ENCODE measurements at places on chromosomes 2 and 18.

GRCh38 chr2:23601301-23601965, 216.5 kb downstream of the KLHL29 start:
- no peak for DNase-seq

- no peak for DNase-seq
These were observed 104.9 kb downstream of the C2orf74 start for GRCh38 chr2:61266632-61267505.

GRCh38 chr2:54454548-54455130, 1.5 kb upstream of the SPTBN1 start:
- DNase-seq = no peak

DNA sequence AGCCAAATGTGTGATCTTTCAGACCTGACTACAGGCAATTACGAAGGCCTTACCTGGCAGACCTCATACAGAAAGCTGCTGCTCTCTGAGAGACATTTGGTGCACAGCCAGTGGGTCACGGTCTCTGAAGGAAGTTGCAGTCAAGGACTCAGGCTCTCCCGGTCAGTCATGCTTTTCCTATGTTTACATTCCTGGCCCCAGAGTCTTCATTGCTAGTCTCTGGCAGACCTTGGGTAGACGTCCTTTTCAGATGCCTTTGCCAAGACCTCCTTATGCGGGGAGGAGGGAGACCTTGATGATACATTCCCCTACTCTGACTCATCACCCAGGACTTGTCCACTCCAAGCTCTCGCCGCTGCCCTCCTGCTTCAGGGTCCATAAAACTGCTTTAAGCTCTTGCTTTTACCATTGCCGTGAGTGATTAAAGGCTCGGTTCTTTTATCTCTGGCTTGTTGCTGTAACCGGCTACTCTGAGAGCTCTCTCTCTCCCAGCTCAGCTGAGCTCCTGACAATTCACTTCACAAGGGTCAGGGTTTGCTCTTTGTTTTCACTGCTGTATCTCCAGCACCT, 62.0 kb upstream of the SLC35F5 start:
- DNase-seq = no peak

DNA sequence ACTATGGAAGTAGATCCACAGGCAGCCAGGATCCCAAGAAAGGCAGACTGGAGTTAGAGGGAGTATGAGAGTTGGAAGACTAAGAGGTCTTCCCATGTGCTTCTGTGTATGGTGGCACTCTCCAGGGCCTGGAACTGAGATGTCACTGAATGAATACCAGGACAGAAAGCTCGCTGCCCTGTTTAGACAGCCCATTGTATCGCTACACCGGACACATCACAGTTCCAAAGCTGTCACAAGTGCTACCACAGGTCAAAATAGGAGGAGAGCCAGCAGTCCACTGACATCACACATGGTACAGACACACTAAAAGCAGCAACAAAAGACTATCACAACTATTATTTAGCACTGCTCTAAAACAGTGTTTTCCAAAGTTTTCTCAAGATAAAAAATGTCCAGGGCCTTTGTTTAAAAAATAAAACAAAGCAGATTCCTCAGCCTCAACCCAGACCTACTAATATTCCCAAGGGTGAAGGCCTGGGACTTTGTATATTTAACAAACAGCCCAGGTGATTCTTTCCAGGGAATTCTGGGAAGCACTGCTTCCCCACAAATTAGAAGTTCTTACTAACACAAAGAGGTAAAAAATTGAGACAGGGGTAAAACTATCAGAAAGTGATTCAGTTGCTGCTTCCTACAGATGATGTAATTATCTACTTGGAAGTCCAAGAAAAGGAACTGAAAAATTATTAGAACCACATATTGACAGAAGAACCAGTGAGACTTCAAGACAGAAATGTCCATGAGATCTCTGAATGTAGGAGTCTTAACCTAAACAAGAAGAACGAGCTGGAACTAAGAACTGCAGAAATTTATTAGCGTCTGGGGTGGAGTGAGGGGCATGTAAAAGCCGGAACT, 116.0 kb downstream of the DTNB start:
- no peak for DNase-seq

DNA sequence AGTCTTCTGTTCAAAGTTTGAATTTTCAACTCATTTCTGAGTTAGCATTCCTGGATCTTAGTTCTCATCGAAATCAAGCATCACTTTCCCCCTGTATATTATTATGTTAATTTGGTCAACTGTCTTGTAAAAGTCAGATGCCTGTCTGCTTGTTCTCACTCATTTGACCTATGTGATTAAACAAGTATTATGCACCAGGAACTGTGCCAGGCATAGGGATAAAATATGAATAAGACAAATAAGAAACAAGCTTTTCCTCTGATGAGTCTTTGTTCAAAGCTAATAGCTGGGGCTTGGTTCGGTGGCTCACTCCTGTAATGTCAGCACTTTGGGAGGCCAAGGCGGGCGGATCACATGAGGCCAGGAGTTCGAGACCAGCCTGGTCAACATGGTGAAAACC, 19.7 kb upstream of the EMILIN2 start:
- no peak for DNase-seq

GRCh38 chr18:57981308-57982028, 62.6 kb upstream of the NEDD4L start:
- no peak for DNase-seq

- DNase-seq = no peak
These were observed 23.5 kb downstream of the TMEM37 start for GRCh38 chr2:119455066-119455718.

GRCh38 chr2:213846856-213847255, 562.6 kb downstream of the SPAG16 start:
- DNase-seq = no peak

DNA sequence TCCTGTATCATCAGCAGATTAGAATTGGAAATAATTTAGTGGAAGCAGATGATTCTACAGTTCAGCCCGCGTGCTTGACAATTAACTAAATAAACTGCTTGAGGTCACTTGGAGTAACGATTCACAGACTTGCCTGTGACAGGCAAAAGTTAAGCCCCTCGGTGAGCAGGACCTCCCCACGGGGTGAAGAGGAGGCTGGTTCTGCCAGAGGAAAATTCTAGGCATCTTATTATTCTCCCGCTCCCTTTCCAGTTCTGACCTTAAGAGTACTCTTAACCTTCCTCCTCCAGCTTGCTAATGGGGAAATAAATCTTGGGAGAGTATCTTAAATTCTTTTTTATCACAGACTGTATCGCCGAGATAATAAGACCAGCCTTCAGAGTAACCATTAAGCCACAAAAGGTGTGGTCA, 169.7 kb upstream of the SMAD2 start:
- no peak for DNase-seq

- DNase-seq = no peak
These were observed 1889.7 kb upstream of the CELF4 start for GRCh38 chr18:39455285-39455684.

DNA sequence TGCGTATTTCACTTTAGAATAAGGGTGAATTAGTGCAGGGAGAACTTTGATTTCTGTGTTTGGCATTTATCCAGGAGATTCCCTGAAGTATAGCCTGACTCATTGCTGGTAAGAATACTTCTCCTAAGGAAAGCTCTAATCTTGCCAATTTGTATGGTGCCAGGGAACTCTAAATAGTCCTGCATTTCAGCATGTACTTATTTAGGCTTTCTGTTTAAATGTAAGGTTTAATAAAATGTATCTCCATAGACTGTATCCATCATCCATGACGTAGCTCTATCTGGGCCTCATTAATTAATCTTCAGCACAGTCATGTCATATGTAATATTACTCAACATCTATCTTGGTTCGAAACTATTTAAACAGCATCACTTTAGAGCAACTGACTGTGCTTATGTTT, 127.7 kb downstream of the DOK6 start:
- DNase-seq = no peak

DNA sequence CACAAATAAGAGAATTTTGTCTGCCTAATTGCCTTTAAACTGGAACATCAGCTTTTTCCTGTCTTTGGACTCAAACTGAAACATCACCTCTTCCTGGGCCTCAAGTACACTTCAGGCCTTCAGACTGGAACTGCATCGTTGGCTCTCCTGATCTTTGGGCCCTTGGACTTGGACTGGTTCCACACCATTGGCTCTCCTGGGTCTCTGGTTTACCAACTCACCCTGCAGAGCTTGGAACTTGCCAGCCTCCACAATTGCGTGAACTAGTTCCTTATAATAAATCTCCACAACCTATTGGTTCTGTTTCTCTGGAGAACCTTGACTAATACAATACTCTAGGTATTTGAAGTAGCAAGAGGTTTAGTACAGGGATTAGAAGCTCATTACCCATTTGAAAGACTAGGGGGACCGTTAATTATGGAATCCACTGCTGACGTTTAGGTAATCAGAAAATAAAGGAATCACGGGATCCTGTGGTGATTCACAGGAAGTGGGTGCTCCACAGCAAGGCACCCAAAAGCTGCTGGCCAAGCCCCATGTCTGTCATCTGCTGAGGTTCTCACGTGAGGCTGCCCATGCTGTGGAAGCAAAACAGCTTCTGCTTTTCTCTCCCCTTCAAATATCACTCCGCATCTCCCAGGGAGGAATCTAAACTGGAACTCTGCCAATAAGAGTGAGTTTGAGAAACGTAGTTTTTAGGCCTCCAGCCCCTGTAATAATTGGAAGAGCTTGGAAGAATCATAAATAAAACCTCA, 20.0 kb upstream of the SGPP2 start:
- DNase-seq = no peak

DNA sequence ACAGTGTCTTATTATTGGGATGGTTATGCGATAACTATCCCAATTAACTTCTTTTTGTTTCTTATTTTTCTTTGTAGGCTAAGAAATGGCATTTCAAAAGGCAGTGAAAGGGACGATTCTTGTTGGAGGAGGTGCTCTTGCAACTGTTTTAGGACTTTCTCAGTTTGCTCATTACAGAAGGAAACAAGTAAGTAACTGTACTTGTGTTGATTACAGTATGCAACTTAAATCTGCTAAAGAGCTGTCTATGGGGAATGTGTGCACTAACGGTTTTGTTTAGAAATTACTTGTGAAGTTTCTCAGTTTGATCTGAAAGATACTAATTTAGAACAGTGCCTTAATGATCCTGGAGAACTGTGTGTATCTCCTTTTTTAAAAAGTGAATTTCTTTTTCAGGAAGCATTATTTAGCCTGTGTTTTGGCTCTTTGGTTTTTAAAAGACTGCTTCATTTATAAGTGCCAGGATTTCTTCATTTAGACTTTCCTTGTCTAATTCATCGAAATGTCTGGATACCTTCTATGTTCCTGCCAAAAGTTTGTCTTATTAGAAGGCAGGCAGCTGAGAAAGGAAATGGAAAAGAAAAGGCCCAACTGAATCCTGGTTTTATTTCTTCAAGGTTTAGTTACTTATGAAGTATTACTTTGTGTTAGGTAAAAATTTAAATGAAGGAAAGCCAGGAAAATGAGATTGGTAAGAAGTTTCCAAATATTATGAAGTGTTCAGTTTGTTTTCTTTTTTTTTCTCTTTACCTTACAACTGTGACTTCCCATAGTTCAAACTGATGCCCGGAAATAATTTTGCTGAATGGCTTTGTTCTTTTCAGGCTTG, 40.1 kb downstream of the GPD2 start:
- DNase-seq = no peak

DNA sequence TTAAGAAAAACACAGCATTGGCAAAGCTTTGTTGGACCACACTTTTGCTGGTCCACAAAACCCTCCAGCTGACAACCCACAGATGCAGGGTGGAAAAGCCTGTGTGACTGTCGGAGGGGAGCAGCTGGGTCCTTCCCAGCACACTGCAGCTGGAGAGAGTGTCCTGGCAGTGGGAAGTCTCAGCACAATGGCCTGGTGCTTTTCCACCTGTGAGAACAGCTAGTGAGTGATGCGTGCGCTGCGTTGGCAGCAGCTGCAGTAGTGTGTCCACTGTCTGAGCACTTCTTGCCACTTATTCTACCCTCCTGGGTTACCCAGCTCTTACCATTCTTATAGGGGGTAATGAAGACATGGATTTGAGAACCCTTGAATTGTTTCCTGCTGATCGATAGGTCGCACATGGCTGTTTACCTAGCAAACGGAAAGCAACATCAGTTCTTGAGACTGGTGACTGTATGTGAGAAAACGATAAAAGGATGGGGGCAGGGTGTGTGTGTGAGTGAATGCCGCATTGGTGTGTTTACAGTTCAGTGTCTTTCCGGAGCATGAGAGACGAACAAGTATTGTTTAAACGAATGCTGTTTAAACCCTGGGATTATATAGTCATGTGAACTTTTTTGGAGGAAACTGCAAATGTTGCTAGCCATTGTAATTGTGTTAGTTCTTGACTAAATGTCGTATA, 69.7 kb downstream of the LYPD6 start:
- no peak for DNase-seq

DNA sequence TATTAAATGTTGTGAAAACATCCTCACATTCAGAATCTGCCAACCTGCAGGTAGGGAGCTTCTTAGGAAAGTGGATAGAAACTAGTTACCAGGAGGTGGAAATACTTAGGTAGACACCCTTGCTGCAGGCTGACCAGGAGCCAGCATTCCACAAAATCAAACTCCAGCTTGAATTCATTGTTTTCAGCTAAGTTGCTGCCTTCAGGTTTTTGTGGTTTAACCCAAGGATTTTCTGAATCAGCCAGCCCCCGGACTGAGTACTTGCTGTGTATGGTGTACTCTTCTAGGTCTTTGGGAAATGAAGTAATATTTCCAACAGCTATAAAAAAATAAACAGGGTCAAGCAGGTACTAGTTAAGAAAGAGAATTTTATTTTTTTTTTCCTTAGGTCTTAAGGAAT, 192.1 kb upstream of the CHST9 start:
- no peak for DNase-seq

DNA sequence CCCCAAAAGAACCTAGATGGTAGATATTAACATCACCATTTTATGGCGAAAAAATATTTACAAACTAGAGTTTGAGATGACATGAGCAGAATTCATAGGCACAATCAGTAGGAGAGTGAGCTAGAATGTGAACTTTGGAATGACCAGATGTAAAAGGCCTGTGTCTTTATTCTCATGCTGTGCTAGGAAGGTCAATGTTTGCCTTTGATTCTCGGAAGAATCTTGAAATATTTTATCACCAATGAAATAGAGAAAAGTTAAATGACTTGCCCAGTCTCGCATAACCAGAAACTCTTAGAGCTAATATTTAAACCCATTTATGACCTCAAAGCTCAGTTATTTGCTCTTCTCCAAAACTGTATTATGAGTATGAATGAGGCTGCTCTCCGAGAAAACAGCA, 9.2 kb upstream of the REG3G start:
- no peak for DNase-seq

DNA sequence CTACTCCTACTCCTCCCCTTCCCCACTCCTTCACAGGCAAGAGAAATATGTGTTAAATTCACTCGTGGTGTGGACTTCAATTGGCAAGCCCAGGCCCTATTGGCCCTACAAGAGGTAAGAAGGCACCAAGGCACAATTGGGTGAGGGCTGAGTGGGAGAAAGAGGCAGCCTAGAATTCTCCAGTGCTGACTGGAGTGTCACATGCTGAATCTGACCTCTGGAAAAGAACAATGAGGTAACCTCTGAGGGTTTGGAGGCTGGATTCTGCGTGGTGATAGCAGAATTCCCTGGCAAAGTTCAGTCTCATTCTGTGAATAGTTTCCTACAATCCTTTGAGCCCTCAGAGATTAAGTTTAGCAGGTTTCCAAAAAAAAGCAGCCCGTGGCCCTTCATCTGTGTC, 6.9 kb downstream of the CENPA start:
- DNase-seq = no peak

Measured in activated T-cell treated with anti-CD3 and anti-CD28 coated beads, Interleukin-2, amount 50 U/mL, for 4 hours (primary cell).